CD4-positive, alpha-beta T cell (primary cell): ENCODE measurements at places on chromosomes 5 and 9.
A peak's percentile ranks its signal among the peaks of the same experiment; 100 is the strongest.

GRCh38 chr9:127502706-127503378 is 51.5 kb downstream of the LRSAM1 start:
- DNase-seq = no peak

GRCh38 chr9:91740701-91741100 is 209.3 kb downstream of the ROR2 start:
- no peak for DNase-seq

- DNase-seq = no peak
Measured at GRCh38 chr5:176535101-176535663, 2.0 kb downstream of the RNF44 start.

GRCh38 chr5:35159370-35159742 is 70.9 kb downstream of the PRLR start:
- no peak for DNase-seq

DNA sequence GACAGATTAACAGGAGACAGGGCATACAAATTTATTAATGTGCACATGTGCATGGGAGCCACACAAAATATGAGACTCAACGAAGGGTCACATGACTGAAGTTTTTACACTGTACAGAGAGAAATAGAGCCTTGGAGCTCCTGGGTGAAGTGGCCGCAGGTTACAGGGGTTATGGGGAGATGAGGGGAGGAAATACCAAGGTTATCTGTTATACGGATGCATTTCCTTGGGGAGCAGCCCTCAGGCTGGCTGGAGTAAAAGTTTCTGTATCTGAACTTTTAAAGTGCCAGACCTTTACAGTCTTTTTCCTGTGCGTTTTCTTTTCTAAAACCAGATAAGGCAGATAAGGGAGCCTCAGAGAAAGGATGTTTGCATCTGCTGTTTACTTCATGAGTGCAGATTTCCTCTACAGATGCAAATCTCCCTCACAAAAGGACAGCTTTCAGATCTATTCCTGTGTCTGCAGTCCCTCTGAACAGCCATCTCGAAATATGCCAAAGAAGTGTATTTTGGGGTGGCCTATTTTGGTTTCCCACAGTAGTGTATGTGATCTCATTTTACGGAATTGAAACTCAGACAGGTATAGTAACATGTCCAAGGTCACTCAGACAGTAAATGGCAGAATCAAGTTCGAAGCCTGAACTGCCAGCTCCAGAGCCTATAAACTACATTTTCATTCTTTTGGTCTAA is 139.3 kb upstream of the FBXL17 start:
- DNase-seq = no peak

GRCh38 chr9:137044502-137045177 is 1.3 kb downstream of the NPDC1 start:
- no peak for DNase-seq

DNA sequence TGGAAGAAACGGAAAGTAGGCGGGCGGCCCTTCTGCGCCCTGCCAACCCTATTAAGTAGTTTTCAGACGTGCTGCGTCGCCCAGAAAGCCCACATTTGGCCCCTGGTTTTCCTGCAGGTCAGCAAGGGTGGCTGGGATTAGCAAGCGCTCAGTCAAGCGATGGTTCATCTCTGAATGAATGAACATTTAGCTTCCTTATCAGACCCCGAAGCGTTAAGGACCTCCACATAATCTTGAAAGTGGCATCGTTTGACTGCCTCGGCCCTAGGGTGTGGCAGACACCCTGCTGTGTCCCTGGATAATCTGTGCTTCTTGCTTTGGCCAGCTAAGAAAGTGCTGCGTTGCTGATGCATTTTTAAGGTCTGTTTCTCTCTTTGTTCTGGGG is 684 bp downstream of the TOR1B start:
- DNase-seq = no peak

- no peak for DNase-seq
Measured at GRCh38 chr5:139835656-139836055, 40.0 kb downstream of the PSD2 start.

DNA sequence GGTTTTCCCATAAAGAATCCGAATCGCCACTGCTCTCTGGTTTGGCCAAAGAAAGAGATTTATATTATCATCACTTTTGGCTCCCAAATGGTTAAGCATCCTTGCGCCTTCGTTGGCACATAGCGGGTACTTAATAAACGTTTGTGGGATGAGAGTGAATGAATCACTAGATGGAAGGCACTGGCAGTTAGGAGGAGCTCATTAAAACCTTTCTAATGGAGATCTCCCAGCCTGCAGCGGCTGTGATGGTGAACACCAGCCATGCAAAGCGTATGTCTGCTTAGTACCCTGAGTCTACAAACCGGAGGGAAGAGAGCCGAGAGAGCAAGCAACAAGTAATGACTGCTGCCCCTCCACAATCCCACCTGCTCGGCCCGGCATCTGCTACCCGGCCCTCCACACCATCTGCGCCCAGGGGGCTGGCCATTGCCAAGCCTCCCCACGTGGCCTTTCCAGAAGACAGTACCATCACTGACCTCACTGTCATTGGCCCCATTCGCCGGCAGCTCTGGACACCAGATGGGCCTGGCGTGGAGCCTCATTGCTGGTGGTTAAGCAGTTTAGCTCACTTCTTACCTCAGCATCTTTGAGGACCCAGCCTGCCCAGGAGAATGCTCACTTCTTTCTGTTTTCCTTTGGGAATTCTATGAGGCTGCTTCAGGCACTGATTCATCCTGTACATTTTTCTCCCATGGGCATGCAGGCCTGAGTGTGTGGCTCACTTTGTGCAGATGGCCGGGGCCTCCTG is 39.3 kb upstream of the ANKRD33B start:
- DNase-seq = no peak

- no peak for DNase-seq
Measured at GRCh38 chr5:15757103-15757502, 257.1 kb downstream of the FBXL7 start.

DNA sequence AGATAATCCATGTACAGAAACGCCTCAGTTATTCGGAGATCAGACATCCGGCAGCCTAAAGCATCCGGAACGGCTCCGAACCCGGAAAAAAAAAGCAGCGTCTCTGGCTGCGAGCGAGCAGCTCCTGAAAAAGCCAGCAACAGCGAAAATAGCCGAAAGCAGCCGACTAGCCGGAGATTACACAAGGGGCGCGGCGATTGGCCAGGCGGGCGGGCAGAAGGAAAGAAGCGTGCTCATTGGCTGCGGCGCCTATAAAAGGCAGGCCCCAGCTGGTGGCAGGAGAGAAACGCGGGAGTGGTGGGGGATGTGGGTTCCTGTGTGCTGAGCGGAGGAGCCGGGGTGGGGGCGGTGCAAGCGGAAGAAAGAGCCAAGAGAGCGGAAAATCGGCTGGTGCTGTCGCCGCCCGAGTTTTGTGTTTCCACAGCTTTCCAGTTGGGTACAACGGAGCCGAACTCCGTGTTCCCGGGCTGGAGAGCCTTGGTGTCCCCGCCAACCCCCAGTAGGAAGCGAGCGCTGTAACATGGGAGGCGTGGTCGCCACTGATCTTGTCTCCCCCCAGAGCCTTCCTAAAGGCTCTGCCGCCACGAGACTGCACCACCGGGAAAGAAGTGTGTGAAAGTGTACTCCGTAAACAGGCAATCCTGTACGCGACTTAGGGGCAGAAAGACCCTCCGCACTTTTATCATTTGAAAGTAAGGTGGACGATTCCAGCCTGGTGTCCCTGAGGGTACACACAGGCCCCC is at the start of gene ARL15:
TSS of gene ARL15 (minus strand) at position 141 of the 743 bp plus-strand sequence.
- peak; percentile 98 for DNase-seq

DNA sequence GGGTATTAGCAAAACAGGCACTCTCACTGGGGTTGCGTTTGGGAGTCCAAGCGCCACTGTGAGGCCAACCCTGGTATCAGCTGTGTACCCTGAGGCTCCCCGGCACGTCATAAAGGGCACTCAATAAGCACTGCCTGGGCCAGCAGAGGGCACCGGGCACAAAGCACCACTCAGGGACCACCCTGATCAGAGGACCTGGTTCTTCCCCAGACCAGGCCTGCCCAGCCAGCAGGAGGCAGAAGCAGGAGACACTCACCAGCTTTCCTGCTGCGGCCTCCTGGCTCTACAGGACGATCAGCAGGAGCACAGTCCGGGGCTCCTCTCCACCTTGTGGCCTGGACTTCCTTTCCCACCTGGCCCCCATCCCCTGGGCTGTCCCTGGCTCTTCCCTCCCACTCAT is 12.6 kb downstream of the MGAT1 start:
- no peak for DNase-seq

- DNase-seq = no peak
Measured at GRCh38 chr5:110865400-110866094, 126.7 kb downstream of the SLC25A46 start.

GRCh38 chr9:86945728-86946200 is 1.5 kb downstream of the GAS1 start:
- DNase-seq = no peak

- no peak for DNase-seq
Measured at GRCh38 chr9:116927726-116928125, 240.6 kb downstream of the TRIM32 start.

GRCh38 chr5:128706269-128706668 is 168.2 kb upstream of the FBN2 start:
- no peak for DNase-seq

DNA sequence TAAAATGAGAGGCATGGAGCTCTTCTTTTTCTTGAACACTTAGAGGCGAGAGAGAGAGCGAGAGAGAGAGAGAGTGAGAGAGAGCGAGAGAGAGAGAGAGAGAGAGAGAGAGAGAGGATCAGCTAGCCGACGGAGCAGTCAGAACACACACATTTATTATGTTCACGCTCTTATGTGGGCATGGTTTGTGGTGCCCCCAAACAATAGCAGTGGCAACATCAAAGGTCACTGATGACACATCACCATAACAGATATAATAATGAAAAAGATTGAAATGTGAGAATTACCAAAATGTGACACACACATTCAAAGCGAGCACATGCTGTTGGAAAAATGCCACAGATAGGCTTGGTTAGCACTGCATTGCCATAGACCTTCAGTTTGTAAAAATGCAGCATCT is 116.1 kb downstream of the KDM4C start:
- no peak for DNase-seq

DNA sequence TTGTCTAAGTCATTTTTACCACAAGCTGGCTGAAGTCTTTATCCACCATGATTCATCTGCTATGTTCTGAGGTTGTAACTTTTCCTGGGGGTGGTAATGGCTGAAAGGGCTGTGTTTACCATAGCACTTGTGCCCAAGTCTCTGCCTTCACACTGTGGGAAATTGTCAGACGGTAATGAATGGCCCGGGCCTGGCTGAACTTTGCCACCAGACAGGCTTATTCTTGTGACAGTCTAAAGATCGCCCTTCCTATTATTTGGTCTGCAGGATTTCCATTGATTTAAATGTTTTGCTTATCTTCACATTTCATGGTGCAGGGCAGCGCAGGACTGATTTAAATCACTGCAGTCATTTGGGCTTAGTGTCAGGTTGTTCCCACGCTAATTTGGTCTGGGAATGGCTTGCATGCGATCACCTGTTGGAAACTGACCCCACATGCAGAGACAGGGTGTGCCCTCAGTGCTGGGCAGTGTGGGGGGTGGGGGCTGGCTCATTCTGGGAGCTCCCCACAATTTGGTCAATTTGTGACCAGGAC is 109.3 kb upstream of the ICE1 start:
- DNase-seq = no peak

GRCh38 chr5:120545951-120546350 is 81.9 kb downstream of the PRR16 start:
- DNase-seq = no peak

GRCh38 chr5:52580921-52581320 is 206.8 kb upstream of the ITGA1 start:
- no peak for DNase-seq

DNA sequence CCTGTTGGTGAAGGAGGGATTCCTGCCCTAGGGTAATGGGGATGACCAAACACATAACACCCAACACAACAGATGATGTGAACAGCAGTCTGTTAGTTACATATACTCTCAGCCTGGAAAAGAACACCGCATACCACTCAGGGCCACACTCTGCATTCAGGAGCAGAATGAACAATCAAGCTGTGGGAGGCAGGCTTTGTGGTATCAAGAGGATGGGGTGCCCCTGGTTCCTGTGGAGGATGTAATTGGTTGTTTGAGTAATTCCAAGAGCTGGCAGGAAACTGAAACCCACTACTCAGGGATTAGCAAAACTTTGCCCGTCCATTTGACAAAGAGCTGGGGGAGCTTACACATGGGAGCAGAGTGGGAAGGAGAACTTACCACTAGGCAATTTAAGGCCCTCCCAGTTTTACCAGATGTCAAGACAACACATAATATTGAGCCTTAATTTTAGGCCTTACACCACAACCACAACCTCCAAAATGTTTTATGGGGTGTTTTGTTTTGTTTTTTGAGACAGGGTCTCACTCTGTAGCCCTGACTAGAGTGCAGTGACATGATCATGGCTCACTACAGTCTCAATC is 15.6 kb upstream of the PRKAA1 start:
- no peak for DNase-seq

GRCh38 chr9:122334916-122335315 is 35.9 kb upstream of the PTGS1 start:
- no peak for DNase-seq

- DNase-seq = no peak
Measured at GRCh38 chr5:96142786-96143434, 181.3 kb upstream of the ELL2 start.

- DNase-seq = no peak
Measured at GRCh38 chr5:111927191-111927590, 170.2 kb upstream of the NREP start.

- DNase-seq = no peak
Measured at GRCh38 chr9:17075758-17076485, 58.9 kb upstream of the CNTLN start.

GRCh38 chr5:72509401-72509800 is 2.2 kb upstream of the ZNF366 start:
- DNase-seq = no peak

DNA sequence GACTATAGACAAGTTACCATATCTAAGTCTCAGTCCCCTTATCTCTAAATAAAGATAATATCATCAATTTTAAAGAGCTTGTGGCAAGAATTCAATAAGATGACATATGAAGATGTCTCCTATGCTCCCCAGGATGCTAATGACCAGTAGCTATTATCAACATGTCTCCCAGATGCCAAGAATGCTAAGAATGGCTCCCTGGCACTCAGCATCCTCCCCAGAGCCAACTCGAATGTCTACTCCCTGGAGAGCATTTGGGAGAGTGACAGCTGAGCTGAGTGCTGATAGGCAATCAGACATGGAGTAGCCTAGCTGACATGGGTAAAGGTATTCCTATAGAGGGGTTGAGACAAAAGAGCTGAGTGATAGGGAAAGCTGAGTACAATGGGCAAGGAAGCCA is 15.9 kb downstream of the P4HA2 start:
- DNase-seq = no peak

- no peak for DNase-seq
Measured at GRCh38 chr5:171422902-171423663, 3.6 kb downstream of the FGF18 start.

DNA sequence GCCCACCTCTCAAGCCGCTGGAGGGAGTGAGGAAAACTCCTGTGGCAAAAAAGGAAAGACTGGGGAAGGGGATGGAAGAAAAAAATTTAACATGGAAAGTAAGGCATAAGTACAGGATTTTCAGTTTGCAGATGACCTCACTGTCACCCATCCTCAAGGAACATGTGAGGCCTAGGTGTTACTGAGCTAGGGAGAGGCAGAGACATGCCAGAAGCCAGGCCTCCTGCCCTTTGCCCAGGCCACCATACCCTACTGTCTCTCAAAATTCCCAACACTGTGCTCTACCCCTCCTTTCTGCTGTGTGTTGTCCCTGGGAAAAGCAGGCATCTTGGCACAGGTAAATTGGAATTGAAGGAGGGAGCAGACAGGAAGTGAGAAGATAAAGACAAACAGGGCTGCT is 4.4 kb upstream of the MGAT1 start:
- DNase-seq = no peak
